ENCODE measurements at places on chromosomes 5 and 9. TPM values are rescaled to one million over a fixed set of nuclear protein-coding genes. Genes with fewer than 3 reads are reported as not detected.
A peak's percentile ranks its signal among the peaks of the same experiment; 100 is the strongest.

DNA sequence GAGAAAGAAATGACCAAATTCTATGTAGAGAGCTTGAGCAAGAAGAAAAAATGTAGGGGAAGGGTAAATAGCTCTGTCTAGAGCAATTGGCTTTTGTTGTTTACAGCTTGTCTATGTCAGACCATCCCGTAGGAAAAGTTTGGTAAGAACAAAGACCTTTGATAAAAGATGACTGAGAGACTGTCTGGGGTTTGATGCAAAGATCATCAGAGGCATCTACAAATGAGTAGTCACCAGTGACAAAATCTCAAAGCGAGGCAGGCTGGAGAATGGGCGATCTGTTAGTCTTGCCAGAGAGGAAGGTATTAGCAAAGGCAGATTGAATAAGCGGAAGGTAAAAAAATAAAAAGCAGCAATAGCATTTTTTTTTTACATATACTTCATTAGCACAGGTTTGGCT, 125.0 kb upstream of the RASGRF2 start:
- DNase-seq = no peak

DNA sequence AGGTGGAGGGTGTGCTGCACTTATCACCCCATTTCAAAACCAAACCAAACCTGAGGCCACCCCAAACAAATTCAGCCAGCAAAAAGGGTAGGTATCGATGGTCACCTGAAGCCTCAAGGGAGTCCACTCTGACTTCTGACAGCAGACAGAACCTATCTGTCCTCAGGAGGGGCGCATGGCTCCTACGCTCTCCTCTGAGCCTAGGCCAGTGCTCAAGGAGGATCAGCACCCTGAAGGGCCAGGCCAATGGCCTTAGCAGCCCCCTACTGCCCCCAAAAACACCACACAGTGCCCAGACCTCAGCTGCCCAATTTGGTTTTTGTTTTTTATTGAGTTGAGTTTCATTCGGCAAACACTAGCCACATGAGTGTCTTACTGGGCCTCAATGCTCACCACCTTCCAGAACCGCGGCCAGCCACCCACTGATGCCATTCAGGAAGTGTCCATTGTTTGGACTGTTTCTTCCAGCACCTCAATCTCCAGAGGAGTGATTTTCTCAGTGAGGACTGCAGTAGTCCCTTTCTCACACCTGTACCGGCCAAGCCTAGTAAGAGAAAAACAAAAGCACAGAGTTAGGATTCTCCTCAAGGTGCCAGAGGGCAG, 62.0 kb downstream of the PSMB7 start:
- DNase-seq = no peak

DNA sequence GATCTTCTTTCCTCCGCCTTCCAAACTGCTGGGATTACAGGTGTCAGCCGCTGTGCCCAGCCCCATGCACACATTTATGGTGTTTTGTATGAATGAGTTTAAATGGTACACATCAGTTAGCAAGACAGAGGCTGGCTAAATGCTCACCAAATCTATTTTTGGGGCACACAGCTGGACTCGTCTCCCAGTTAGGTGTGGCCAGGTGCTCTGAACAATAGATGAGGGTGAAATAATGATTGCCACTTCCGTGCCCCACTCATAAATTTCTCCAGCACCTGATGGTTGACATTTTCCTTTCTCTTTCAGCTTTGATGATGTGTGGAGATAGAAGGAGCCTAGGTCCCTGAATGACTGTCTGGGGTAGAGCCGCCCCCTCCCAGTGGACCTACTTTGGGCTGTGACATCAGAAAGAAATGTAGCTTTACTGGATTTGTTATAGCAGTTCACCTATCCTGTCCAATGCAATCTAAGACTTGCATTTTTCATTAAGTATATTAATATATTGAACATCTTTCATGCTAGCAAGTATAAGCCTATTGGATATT, 8.6 kb upstream of the RAPGEF1 start:
- no peak for DNase-seq

DNA sequence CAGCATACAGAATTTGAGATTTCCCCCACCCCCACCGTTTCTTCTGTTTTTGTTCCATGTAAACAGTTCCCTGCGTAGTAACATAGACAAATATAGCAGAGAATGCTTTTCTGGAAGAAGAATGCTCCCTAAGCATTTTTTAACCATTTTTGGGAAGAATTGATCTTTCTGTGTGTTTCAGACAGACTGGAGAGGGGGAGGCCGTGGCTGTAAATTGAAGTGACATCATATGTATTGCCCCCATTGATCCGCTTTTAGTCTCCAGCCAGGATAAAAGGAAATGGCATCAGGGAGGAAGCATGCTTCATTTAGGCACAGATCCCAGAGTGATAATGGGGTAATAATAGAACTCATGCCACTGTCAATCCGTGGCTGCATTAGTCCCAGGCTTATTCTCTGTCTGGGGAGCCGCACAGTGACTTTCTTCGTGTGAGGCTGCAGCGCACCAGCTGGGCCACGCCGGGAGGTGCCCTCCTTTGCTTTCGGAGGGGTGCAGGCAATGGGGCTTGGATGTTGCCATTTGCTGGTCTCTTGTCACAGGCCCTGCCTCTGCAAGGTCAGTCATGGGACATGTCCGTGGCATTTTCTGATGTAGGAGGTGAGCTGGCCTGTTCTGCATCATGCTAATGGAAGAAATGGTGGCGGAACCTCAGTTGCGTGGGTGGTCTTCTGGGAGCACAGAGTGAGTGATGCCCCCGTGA, 261.5 kb downstream of the FANCC start:
- no peak for DNase-seq

DNA sequence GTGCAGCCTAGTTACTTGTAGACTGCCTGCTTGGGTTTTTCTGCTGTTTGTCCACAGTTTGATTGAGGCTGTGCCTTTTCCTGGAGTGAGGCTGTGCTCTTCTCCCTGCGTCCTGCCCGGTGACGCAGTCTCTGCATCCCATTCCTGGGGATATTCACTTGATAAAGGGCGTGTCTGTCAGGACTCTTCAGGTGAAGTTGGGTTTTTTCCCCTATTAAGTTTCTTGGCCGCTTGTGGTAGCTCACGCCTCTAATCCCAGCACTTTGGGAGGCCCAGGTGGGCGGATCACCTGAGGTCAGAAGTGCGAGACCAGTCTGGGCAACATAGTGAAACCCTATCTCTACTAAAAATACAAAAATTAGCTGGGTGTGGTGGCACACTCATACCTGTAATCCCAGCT, 50.0 kb upstream of the SUSD3 start:
- no peak for DNase-seq

The OR13C5 gene
- not detected for total RNA-seq

DNA sequence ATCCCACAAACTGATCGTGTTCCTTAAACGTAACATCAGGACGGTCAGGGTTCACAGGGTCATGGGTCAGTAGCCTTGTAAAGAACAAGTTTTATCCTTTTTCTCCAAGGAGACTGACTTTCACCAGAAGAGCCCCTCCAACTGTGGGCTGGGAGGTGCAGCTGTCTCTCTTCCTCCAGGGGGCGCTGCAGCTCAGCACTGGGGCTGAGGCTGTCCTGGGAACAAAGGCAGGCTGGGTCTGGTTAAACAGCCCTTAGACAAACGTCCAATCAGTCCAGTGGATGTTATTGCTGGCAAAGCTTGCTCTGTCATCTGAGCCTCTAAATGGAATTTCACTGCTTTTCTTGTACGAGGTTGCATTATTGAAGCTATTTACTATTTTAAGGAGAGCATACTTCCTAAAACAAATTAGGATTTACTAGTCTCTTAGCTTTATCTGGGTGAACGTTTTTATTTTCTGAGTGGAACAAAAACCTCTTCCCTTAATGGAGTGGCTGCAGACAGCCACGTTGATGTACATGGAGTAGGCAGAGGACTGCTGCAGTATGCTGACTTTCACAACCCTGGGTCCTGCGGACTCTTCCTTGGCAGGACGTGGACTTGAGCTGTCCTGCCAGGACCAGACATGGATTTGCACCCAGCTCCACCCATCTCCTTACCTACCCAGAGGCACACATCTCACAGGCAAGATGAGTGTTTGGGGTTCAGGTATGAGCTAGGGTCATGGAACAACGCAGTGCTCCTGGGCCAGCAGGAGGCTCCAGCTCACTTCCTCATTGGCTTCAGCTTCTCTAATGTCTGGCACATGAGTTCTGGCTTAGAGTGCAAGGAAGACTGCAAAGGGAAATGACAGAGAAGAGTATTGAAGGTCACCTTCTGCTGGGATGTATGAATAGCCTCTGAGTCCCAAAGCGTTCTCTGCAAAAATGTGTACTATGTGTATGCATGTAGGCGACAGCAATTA, 7.8 kb downstream of the EXOSC2 start:
- DNase-seq = peak; percentile 36

GRCh38 chr9:32707326-32707725, 71.9 kb upstream of the TAF1L start:
- DNase-seq = no peak

DNA sequence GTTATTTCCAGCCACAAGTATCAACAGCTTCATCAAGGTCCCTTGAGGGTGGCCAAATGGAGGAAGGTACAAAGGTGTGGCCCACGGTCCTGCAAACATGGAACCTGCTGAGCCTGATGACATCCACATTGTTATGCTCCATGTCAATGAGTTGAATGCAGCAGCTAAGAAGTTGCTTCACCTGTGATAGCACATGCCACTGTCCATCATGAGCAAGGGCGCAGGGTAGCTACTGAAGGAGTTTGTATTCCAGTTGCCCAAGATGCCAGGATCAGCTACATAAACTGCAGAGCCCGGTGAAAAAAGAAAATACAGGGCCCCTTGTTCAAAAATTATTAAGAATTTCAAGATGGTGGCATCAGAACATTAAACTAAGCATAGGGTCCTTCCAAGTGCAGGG, 24.2 kb downstream of the LSM11 start:
- no peak for DNase-seq

The MARCHF11 gene
- 3.6 TPM for total RNA-seq

DNA sequence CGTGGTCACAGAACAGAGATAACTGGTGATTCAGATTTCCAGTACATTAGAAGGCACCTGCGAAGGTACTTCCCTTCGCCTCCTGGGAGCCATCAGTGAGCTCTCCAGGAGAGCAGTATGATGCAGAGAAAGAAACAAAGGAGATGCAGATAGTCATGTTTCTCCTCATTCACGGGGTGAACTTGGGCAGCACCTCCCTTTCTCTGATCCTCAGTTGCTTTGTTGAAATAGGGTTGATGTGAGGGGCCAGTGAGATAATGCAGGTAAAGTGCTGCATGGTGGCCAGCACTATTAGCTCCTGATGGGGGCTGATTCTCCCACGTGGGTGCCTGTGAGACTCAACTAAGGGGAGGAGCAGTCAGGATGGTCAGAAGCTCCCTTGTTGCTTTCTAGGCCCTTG, 46.6 kb upstream of the ZNF169 start:
- no peak for DNase-seq

GRCh38 chr5:143352691-143353090, 50.8 kb downstream of the NR3C1 start:
- no peak for DNase-seq

Measured in occipital lobe (tissue), 3 donors.